ENCODE measurements at places on chromosomes 1 and 21.

DNA sequence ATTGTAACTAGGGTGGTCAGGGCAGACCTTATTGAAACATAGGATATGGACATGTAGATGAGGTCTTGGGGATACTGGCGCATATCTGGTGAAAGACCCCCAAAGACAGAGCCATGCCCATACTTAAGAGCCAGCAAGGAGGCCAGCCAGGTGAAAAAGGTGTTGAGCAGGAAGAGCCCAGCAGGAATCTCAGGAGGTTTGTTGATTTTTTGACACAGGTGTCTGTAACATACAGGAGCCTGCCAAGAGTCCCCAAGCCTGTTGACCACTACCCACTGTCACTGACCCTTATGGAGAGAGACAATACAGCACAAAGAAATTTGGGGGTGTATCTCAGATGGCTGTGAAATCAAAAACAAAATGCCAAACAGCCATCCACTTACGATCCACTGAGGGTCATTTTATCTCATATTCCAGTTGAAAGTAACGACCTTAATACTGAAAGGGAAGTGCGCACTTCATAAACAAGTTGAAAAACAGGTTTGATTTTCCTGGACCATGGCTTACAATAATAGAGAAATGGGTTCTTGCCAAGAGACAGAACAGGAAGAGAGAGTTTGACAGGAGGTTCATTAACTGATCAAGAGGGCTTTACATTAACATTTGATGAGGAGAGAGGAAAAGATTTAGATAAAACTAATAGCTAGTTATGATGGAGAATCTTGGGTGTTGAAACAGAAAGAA, 163.6 kb downstream of the GLUL start:
- no peaks in the 10 kb centered on the region for H3K36me3 ChIP-seq
- DNase-seq: no peak
- H3K4me3 ChIP-seq: no peak overlapping the region
- H3K27ac ChIP-seq: peak overlapping the region; percentile 23
- H3K4me1 ChIP-seq: peaks cover 21% of the 10 kb centered on the region

DNA sequence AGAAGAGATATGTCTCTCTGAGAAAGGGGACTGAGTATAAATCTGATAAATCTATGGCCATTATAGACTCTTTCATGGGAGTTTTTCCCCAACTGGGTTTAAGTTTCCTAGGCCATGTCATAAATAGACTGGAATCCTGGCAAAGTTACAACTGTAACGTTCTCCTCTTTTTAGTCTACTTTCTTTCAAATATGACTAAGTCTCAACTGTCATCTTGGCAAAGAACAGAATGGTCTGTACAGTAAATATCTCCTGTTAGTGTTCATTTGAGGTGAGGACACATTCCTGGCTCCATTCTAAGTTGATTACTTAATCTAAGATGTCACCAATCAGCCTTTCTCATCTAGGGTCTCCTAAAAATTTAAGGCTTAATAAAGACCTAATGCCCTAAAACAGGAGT, 300.5 kb downstream of the BRINP2 start:
- H3K4me1 ChIP-seq: no peaks in the 10 kb centered on the region
- no peaks in the 10 kb centered on the region for H3K27me3 ChIP-seq
- H3K36me3 ChIP-seq: no peaks in the 10 kb centered on the region
- H3K4me3 ChIP-seq: no peak overlapping the region
- no peak for DNase-seq
- no peak overlapping the region for H3K27ac ChIP-seq

- DNase-seq: no peak
- H3K4me1 ChIP-seq: no peaks in the 10 kb centered on the region
- no peaks in the 10 kb centered on the region for H3K27me3 ChIP-seq
- H3K27ac ChIP-seq: no peak overlapping the region
- H3K4me3 ChIP-seq: no peak overlapping the region
- H3K36me3 ChIP-seq: no peaks in the 10 kb centered on the region
Observed at GRCh38 chr1:90074970-90075391, 80.1 kb downstream of the ZNF326 start.

GRCh38 chr1:230128569-230129285, 61.7 kb downstream of the GALNT2 start:
- no peaks in the 10 kb centered on the region for H3K36me3 ChIP-seq
- no peak overlapping the region for H3K27ac ChIP-seq
- H3K4me3 ChIP-seq: no peak overlapping the region
- H3K4me1 ChIP-seq: no peaks in the 10 kb centered on the region

DNA sequence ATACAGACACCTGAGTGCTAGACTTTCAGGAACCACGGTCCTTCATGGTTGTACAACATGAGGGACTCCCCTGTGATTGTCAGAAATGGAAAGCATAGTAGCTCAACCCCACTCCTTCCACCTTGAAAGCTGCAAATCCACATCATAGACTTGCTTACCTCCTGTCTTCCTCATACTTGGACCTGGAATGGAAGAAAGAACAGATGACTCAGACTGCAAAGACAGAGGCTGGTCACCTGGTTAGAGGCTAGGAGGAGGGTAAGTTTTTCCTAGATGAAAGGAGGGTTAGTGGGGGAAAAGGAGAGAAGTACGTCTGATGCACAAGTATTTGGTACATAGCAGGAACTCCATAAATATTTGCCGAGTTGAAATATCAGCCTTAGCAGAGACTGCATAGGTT, 37.2 kb downstream of the LRRC71 start:
- H3K4me3 ChIP-seq: no peak overlapping the region
- H3K4me1 ChIP-seq: no peaks in the 10 kb centered on the region
- no peak for DNase-seq

DNA sequence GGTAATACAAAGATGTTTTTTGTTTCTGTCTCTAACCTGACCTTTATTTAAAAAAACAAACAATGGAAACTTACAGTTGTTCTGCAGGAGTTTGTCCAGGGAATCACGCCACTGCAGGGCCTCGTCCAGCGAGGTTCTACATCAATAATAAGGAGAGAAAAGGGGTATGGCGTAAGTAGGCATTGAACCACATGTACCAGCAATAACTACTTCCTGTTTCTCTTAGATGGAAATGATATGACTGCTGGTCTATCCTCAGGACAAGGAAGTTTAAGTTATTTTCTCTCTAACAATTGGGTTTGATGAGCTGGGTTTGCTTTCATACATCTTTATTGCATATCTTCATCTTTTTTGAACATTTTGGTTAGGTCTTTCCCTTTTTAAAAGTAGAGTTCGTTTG, 40.9 kb downstream of the RGS5 start:
- no peak for DNase-seq
- no peak overlapping the region for H3K4me3 ChIP-seq
- H3K27ac ChIP-seq: no peak overlapping the region
- H3K27me3 ChIP-seq: no peaks in the 10 kb centered on the region

GRCh38 chr21:46421756-46422555, 36.7 kb upstream of the DIP2A start:
- H3K27ac ChIP-seq: no peak overlapping the region
- H3K4me1 ChIP-seq: no peaks in the 10 kb centered on the region
- no peak overlapping the region for H3K4me3 ChIP-seq

- H3K36me3 ChIP-seq: no peaks in the 10 kb centered on the region
- no peak overlapping the region for H3K27ac ChIP-seq
- H3K4me1 ChIP-seq: no peaks in the 10 kb centered on the region
- no peaks in the 10 kb centered on the region for H3K27me3 ChIP-seq
Observed at GRCh38 chr21:34182436-34182835, 109.1 kb downstream of the MRPS6 start.

- no peak overlapping the region for H3K27ac ChIP-seq
- DNase-seq: no peak
- H3K4me3 ChIP-seq: no peak overlapping the region
- H3K27me3 ChIP-seq: no peaks in the 10 kb centered on the region
- H3K36me3 ChIP-seq: no peaks in the 10 kb centered on the region
Observed at GRCh38 chr1:34444516-34444915, 267.8 kb downstream of the C1orf94 start.

- H3K4me3 ChIP-seq: no peak overlapping the region
- no peaks in the 10 kb centered on the region for H3K36me3 ChIP-seq
- no peaks in the 10 kb centered on the region for H3K4me1 ChIP-seq
- no peaks in the 10 kb centered on the region for H3K27me3 ChIP-seq
Observed at GRCh38 chr1:96508233-96508632, 213.4 kb upstream of the PTBP2 start.

DNA sequence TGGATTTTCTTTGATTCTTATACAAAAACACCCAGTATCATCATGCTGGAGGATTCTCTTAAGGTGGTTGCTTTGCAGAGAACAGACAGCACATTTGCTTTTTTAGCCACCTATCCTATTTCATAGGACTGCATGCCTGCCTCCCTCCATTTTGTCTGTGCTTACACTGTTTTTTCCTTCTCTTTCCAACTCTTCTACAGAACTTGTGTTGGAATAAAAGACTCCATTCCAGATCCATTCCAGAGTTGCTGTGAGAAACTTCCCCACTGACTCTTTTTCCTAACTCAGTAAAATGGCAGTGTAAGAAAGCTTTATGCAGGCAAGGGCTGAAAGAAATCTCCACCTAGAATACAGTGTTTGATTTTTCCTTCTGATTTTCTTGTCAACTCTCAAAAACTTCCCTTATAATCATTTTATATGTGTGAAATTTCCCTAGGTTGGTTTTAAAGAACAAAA, 5.2 kb upstream of the ARID1A start:
- H3K4me3 ChIP-seq: no peak overlapping the region
- H3K27me3 ChIP-seq: no peaks in the 10 kb centered on the region
- peaks cover 27% of the 10 kb centered on the region for H3K4me1 ChIP-seq
- H3K36me3 ChIP-seq: no peaks in the 10 kb centered on the region
- no peak for DNase-seq

DNA sequence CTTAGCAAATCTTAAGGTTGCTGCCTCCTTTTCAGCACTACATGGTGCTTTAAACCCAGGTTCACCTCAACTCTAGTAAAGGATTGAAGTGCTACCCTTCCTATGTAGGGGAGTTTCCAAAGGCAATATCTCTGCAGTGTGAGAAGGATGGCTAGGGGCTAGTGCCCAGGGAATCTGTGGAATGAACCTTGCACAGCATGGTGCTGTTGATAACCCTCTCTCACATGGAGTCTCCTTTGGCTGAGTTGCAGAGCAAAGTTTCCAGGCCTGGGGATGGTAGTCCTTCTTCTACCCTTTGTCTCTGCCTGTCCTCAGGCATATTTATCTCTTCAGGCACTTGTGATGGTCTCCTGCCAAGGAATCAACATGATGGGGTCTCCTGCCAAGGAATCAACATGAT, 59.4 kb downstream of the AXDND1 start:
- no peak for DNase-seq
- H3K27ac ChIP-seq: no peak overlapping the region
- no peaks in the 10 kb centered on the region for H3K27me3 ChIP-seq
- no peaks in the 10 kb centered on the region for H3K36me3 ChIP-seq
- no peaks in the 10 kb centered on the region for H3K4me1 ChIP-seq

DNA sequence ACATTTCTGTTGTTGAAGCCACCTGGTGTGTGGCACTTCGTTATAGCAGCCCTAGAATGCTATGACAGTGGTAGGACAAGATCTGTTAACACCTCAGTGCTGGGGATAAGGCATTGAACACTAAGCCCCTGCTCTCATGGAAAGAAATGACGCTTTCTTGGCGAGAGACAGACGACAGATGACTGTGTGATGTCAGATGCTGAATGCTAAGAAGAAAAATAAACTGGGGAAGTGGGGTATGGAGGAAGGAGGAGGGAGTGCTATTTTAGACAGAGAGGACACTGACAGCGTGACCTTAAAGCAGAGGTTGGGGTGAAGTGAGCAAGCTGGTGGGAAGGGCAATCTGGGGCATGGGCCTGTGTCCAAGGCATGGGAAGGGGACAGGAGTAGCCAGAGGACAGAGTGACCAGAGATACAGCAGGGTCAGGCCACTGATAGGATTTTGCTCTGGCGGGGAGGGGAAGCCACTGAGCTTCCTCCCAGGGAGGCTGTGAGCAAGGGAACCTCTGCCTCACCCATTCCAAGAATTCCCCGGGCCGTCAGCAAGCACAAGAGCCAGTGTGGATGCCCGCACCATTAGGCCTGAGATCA, 15.2 kb downstream of the DOP1B start:
- no peaks in the 10 kb centered on the region for H3K4me1 ChIP-seq
- H3K27ac ChIP-seq: no peak overlapping the region
- no peaks in the 10 kb centered on the region for H3K27me3 ChIP-seq

DNA sequence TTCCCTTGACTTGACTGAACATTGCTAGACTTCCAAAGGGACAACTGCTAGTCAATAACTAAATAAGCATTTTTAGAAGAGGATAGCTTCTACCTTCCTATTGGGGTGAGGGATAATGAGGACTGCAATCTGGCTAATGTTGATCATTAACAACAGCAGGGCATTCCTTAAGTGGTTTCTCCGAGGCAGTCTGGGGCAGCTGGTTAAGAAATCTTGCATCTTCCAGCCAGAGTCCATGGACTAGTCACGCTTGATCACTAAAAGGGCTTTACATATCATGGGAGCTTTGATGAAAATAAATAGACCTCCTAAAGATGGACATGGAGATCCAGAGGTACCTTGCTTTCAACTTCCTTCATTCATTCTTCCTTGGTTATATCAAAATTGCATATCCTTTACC, 329.4 kb upstream of the ESRRG start:
- H3K36me3 ChIP-seq: no peaks in the 10 kb centered on the region
- no peaks in the 10 kb centered on the region for H3K4me1 ChIP-seq
- no peaks in the 10 kb centered on the region for H3K27me3 ChIP-seq

DNA sequence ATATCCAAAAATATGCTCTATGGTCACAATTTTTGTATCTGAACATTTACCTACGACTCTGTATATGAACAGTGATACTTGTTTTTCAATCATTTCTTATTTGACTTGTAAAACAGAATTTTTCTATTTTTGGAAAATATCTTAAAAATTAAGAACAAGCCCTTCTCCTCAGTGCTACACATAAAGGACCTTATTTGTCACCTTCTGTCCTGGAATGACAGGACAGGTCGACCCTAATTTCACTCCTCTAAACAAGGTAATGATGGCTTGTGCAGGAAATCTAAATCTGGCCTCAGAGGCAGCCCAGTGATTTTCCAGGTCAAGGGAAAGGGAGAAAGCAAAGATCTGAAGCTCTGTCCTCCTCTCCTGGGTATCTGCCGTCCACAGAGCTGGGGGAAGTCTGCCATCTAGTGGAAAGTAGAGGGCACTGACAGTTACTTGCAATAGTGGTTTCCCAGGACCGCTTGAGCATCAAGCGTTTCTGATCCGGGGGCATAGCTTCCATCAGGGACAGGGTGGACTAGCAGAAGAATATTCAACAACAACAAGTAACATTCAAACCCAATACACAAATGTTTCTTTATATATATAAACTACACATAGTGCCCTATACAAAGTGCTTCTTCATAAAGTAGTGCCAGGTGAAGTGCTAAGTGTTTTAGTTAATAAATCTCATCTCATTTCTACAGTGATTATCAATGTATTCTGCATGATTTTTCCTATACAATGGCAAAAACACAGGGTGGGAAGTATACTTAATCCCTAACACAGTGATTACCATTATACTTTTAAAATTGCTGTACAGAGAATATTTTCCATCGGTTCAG, 74.6 kb downstream of the SLC25A24 start:
- no peaks in the 10 kb centered on the region for H3K4me1 ChIP-seq
- H3K27me3 ChIP-seq: no peaks in the 10 kb centered on the region
- no peak for DNase-seq
- no peaks in the 10 kb centered on the region for H3K36me3 ChIP-seq

DNA sequence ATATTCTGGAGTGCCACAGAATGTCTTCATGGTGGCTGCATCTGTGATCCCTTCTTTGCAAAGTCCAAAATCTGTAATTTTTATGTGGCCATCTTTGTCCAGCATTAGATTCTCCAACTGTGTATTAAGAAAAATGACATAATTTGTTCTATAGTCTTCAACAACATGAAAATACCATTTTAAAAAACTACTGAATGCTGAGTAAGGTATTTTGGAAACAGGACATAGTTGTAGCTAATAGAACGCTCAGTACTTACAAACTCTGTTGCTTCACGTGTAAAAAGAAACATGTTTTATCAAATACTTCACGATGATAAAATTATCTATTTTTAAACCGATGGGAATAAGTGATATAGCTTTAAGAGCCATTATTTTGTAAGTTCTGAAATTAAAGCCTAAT, 286.3 kb downstream of the AKT3 start:
- H3K4me3 ChIP-seq: no peak overlapping the region
- H3K4me1 ChIP-seq: no peaks in the 10 kb centered on the region
- H3K27ac ChIP-seq: no peak overlapping the region
- peaks cover 20% of the 10 kb centered on the region for H3K36me3 ChIP-seq
- DNase-seq: no peak

Measured in esophagus squamous epithelium (tissue), 5 donors.